Pulmonary artery endothelial cell (primary cell): ENCODE measurements at places on chromosomes 4 and X.
A peak's percentile ranks its signal among the peaks of the same experiment; 100 is the strongest.

DNA sequence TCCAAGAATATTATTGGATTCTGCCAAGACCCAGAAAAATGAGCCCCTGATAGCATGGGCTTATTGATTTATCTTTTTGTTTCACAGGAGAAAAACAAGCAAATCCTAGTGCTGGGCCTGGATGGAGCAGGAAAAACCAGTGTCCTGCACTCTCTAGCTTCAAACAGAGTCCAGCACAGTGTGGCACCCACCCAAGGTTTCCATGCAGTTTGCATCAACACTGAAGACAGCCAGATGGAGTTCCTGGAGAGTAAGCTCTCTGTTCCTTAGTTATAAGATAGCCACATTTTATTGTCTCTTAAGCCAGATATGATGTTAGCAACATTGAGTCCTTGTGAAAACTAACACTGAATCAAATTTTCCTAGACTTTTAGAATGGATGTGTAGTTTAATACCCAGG, 5.5 kb downstream of the ARL9 start:
- DNase-seq, result no peak

- no peak for DNase-seq
These were observed 24.1 kb downstream of the CSF2RA start for GRCh38 chrX:1292575-1293290.

- DNase-seq, result no peak
These were observed 111.4 kb downstream of the NYX start for GRCh38 chrX:41558531-41558930.

- DNase-seq, result no peak
These were observed 129.2 kb upstream of the TRIM2 start for GRCh38 chr4:153074936-153075630.

- DNase-seq, result no peak
These were observed 71.4 kb upstream of the STIM2 start for GRCh38 chr4:26789208-26789607.

GRCh38 chrX:66731398-66731797, 92.5 kb upstream of the EDA2R start:
- peak; percentile 3 for DNase-seq
